ENCODE measurements at places on chromosomes 2 and 18. TPM values are rescaled to one million over a fixed set of nuclear protein-coding genes. Genes with fewer than 3 reads are reported as not detected.

DNA sequence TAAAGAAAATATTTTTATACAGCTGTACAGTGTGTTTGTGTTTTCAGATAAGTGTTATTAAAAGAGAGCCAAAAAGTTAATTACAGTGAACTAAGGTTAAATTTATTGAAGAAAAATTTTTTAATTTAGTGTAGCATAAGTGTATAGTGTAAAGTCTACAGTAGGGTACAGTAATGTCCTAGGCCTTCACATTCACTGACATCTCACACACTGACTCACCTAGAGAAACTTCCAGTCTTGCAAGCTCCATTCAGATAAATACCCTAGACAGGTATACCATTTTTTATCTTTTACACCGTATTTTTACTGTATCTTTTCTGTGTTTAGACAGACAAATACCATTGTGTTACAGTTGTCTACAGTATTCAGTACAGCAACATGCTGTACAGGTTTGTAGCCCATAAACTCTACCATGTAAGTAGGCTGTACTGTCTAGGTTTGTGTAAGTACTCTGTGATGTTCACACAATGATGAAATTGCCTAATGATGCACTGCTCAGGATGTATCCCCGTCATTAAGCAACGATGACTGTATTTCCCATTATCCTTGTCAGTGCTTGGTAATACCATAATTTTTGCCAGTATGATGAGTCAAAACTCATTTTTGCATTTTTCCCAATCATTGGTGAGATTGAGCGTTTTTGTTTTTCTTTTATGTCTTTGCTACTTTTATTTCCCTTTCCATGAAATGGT is 48.2 kb upstream of the B3GNT2 start:
- DNase-seq: no peak

GRCh38 chr2:108215794-108216211 is 24.0 kb upstream of the SULT1C3 start:
- DNase-seq: peak; percentile 45

DNA sequence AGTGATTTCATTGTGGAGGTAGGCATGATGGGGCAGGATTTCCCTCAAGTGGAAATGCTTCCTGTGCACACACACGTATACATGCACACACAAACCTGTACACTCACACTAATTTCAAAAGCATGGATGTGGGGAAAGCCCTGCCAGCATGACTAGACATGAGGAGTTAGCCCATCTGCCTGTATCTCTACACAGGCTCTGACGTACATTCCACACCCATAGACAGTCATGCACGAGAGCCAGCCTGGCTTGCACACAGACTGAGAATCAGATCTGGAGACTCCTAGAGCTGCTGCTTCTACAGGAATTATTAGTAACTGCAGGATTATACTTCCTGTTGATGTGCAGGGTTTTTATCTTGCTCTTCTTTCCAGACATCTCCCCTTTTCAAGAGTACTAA is 27.3 kb upstream of the NFU1 start:
- DNase-seq: no peak

The STAT4 gene
- 4.3 TPM for total RNA-seq

Data from H4 (cell line).